ENCODE measurements at places on chromosomes 11 and 22. TPM values are rescaled to one million over a fixed set of nuclear protein-coding genes. Genes with fewer than 3 reads are reported as not detected.

The TENM4 gene
- total RNA-seq = 0.11 TPM

The MUC15 gene
- not detected for total RNA-seq

The GRIA4 gene
- total RNA-seq = not detected

The MYOD1 gene
- total RNA-seq = not detected

The EFEMP2 gene
- total RNA-seq = 328 TPM
